Dermis microvascular lymphatic vessel endothelial cell (primary cell): ENCODE measurements at places on chromosomes 4 and X. TPM values are rescaled to one million over a fixed set of nuclear protein-coding genes. Genes with fewer than 3 reads are reported as not detected.

Gene SUPT20HL2
- not detected in 2 replicates for total RNA-seq

Gene SOWAHB
- under 0.01 TPM in 1 of 2 replicates, not detected in the other for total RNA-seq

Gene MAGEA11
- total RNA-seq: not detected in 2 replicates

Gene LDB2
- 360 and 479 TPM in 2 replicates for total RNA-seq

Gene NDUFB11
- 63.5 and 69.4 TPM in 2 replicates for total RNA-seq

Gene PDE6B
- 3.2 and 9.5 TPM in 2 replicates for total RNA-seq

Gene TRIM61
- not detected in 2 replicates for total RNA-seq

Gene USP26
- not detected in 2 replicates for total RNA-seq

Gene PCDH18
- 0.13 and 0.38 TPM in 2 replicates for total RNA-seq

Gene GAGE1
- not detected in 2 replicates for total RNA-seq

Gene MTCP1
- 11.5 and 18.4 TPM in 2 replicates for total RNA-seq

Gene F9
- total RNA-seq: not detected in 2 replicates

Gene RHOH
- under 0.01 TPM in 1 of 2 replicates, not detected in the other for total RNA-seq

Gene ADH1A
- not detected in 2 replicates for total RNA-seq

Gene PLP1
- total RNA-seq: 0.13 and 1.0 TPM in 2 replicates

Gene MGARP
- under 0.01 and 0.13 TPM in 2 replicates for total RNA-seq

Gene PFKFB1
- 0.13 TPM in 2 replicates for total RNA-seq

Gene DCX
- not detected in 2 replicates for total RNA-seq

Gene TRAPPC2
- total RNA-seq: 8.9 and 11.2 TPM in 2 replicates

Gene FOXR2
- not detected in 2 replicates for total RNA-seq

Gene IL13RA2
- total RNA-seq: 0.13 and 1.0 TPM in 2 replicates

Gene RBMXL3
- not detected in 2 replicates for total RNA-seq

Gene HSFX2
- total RNA-seq: 0.25 and 0.26 TPM in 2 replicates

Gene TCEANC
- 1.2 and 1.6 TPM in 2 replicates for total RNA-seq

Gene TCEAL6
- not detected in 2 replicates for total RNA-seq

Gene DDX53
- not detected in 2 replicates for total RNA-seq

Gene PHF8
- 11.8 and 20.0 TPM in 2 replicates for total RNA-seq

Gene PPEF2
- total RNA-seq: under 0.01 TPM in 1 of 2 replicates, not detected in the other

Gene PRRG3
- not detected in 2 replicates for total RNA-seq

Gene EGFL6
- not detected in 2 replicates for total RNA-seq

Gene SLC49A3
- 4.4 and 9.7 TPM in 2 replicates for total RNA-seq

Gene FRAS1
- 0.13 and 0.38 TPM in 2 replicates for total RNA-seq

Gene SLC34A2
- total RNA-seq: under 0.01 and 0.13 TPM in 2 replicates

Gene ZNF630
- total RNA-seq: 1.3 TPM in 2 replicates

Gene RCHY1
- total RNA-seq: 37.4 and 38.3 TPM in 2 replicates

Gene ENOX2
- total RNA-seq: 10.7 and 12.3 TPM in 2 replicates

Gene PCSK1N
- total RNA-seq: under 0.01 and 0.13 TPM in 2 replicates
